ENCODE measurements at places on chromosomes 3 and 15.
A peak's percentile ranks its signal among the peaks of the same experiment; 100 is the strongest.

GRCh38 chr3:44020143-44020542 lies 221.5 kb upstream of the TOPAZ1 start:
- no peak for DNase-seq

- DNase-seq = no peak
These were observed 188.1 kb downstream of the USP13 start for GRCh38 chr3:179840985-179841384.

GRCh38 chr15:27797765-27798164 lies 301.4 kb downstream of the OCA2 start:
- DNase-seq = peak; percentile 74

DNA sequence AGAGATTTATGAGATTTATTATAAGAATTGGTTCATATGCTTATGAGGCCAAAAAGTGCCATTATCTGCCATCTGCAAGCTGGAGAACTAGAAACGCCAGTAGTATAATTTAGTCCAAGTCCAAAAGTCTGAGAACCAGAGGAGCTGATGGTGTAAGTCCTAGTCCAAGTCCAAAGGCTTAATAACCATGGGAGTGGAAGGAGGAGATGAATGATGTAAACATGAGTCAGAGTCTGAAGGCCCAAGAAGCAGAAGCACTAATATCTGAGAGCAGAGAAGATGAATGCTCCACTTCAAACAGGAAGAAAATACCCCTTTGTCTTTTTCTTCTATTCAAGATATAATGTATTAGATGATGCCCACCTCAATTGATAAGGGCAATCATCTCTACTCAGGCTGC lies 185.7 kb downstream of the CGGBP1 start:
- DNase-seq = no peak

GRCh38 chr3:106748472-106749262 lies 628.6 kb upstream of the CCDC54 start:
- no peak for DNase-seq

GRCh38 chr3:31448882-31449243 lies 83.9 kb upstream of the STT3B start:
- no peak for DNase-seq

DNA sequence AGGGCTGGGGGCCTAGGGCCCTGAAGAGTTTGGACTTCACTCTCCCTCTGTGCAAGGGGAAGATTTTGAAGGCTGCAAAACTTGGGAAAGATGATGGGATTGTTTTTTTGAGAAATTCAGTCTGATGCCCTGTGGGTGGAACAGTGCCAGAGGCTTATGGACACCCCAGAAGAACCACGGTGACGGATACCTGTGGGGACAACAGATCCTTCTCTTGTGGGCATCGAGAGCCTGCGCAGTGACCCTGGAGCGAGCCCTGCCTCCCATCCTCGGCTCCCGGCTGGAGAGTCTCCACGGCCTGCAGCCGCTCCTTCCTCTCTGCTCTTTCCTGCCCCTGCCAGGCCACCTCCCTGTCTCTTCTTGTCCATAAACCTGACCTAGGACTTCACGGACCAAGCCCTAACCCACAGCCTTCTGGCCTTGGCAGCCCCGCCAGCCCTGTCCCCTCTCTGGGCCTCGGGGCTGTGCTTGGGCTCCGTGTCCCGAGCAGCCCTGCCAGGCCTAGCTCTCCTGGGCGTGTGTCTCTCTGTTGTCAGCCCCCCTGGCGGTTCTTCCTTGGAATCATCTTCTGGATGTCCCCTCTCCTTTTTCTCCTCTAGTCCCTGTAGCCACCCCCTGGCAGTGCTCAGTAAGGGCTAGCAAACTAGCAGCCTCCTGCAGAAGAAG lies 98.4 kb downstream of the VGLL4 start:
- DNase-seq = peak; percentile 45
